Smooth muscle cell of the umbilical artery (primary cell): ENCODE measurements at places on chromosomes 12 and 14. TPM values are rescaled to one million over a fixed set of nuclear protein-coding genes. Genes with fewer than 3 reads are reported as not detected.

Gene GPR137C
- 0.59 and 0.60 TPM in 2 replicates for total RNA-seq

Gene KLHDC1
- 2.0 and 3.6 TPM in 2 replicates for total RNA-seq

Gene GABARAPL1
- 49.0 and 79.3 TPM in 2 replicates for total RNA-seq

Gene HOXC13
- total RNA-seq: not detected in 2 replicates

Gene ACADS
- total RNA-seq: 3.0 and 7.4 TPM in 2 replicates

Gene RNASE7
- total RNA-seq: not detected in 2 replicates

Gene TAS2R9
- total RNA-seq: 0.30 and 0.37 TPM in 2 replicates

Gene INTS13
- 49.2 and 59.4 TPM in 2 replicates for total RNA-seq

Gene CAPZA3
- not detected in 2 replicates for total RNA-seq

Gene KRT77
- not detected in 2 replicates for total RNA-seq

Gene BCL2L14
- total RNA-seq: not detected in 2 replicates

Gene RNF212B
- total RNA-seq: not detected in 2 replicates

Gene SLCO1B1
- total RNA-seq: not detected in 2 replicates

Gene AGAP2
- 0.23 and 0.30 TPM in 2 replicates for total RNA-seq

Gene RFX4
- total RNA-seq: not detected in 2 replicates

Gene LTBP2
- 334 and 905 TPM in 2 replicates for total RNA-seq
